Lung (tissue), 17 donors: ENCODE measurements at places on chromosomes 2 and 18. TPM values are rescaled to one million over a fixed set of nuclear protein-coding genes. Genes with fewer than 3 reads are reported as not detected.

The POTEE gene
- total RNA-seq: 0.37 TPM

The MYL12A gene
- total RNA-seq: 403 TPM

The GALNT5 gene
- total RNA-seq: 15.9 TPM

The KCNF1 gene
- 0.83 TPM for total RNA-seq

The CHRND gene
- not detected for total RNA-seq

The ASAP2 gene
- 30.9 TPM for total RNA-seq

The CRYBA2 gene
- total RNA-seq: not detected

GRCh38 chr2:184756885-184757284, 158.6 kb downstream of the ZNF804A start:
- H3K4me3 ChIP-seq: no peak overlapping the region
- H3K27ac ChIP-seq: no peak overlapping the region
- H3K27me3 ChIP-seq: no peaks in the 10 kb centered on the region
- H3K36me3 ChIP-seq: no peaks in the 10 kb centered on the region
- DNase-seq: no peak

- DNase-seq: no peak
- H3K27me3 ChIP-seq: no peaks in the 10 kb centered on the region
These were observed 3.0 kb upstream of the ITSN2 start for GRCh38 chr2:24363301-24363700.

GRCh38 chr2:226439337-226439736, 360.3 kb downstream of the IRS1 start:
- no peak overlapping the region for H3K4me3 ChIP-seq
- no peak overlapping the region for H3K27ac ChIP-seq
- H3K4me1 ChIP-seq: no peaks in the 10 kb centered on the region
- no peak for DNase-seq
- no peaks in the 10 kb centered on the region for H3K36me3 ChIP-seq
- no peaks in the 10 kb centered on the region for H3K27me3 ChIP-seq

DNA sequence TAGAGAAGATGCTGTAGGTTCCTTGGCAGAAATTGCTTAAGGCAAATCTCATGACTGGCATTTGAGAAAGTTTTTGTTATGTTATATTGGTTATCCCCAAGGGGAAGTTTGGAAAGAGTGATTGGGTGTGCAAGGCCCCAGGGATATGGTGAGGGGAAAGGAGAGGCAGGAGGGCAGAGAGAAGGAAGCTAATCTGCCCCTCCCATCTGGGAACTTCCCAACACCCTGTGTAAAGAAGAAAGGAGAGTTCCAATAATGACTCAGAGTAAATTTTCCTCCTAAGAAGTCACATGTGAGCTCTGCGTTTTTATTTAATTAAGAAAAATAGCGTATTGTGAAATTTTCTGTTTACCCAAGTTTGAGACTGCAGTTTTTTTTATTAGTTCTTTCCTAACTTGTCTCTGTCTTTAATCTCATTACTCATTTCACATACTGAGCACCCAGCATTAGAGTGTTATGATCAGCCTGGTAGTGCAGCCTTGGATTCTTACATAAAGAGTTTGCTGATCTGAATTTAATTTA, 3.1 kb upstream of the KYNU start:
- H3K36me3 ChIP-seq: no peaks in the 10 kb centered on the region
- no peaks in the 10 kb centered on the region for H3K4me1 ChIP-seq
- H3K27ac ChIP-seq: no peak overlapping the region
- DNase-seq: peak; percentile 48

DNA sequence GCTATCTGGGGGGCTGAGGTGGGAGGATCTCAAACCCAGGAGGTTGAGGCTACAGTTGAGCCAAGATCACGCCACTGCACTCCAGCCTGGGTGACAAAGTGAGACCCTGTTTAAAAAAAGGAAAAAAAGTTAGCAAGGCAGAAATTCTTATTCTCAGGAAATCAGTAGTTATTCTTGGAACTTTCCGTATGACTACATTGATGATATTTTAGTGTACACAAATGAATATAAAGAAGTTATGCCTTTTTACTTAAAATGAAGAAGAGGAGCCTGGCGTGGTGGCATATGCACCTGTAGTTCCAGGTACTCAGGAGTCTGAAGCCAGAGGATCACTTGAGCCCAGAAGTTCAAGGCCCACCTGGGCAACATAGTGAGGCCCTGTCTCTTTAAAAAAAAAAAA, 7.4 kb downstream of the SPDYA start:
- H3K27ac ChIP-seq: no peak overlapping the region
- H3K4me1 ChIP-seq: no peaks in the 10 kb centered on the region
- H3K27me3 ChIP-seq: no peaks in the 10 kb centered on the region

DNA sequence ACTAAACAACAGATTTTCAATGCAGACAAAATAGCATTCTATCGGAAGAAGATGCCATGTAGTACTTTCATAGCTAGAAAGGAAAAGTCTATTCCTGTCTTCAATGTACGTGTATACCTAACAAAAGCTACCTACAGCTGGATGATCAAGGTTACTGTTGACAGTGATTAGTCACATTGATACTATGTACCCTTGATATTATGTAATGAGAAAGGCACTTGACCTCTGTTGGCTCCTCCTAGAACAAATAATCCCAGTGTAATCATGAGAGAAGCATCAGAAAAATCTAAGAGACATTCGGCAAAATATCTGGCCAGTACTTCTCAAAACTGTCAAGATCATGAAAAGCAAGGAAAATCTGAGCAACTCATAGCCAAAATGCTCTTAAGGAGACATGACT, 44.4 kb upstream of the LRRTM4 start:
- no peaks in the 10 kb centered on the region for H3K36me3 ChIP-seq
- no peak overlapping the region for H3K4me3 ChIP-seq
- DNase-seq: no peak
- H3K4me1 ChIP-seq: no peaks in the 10 kb centered on the region

DNA sequence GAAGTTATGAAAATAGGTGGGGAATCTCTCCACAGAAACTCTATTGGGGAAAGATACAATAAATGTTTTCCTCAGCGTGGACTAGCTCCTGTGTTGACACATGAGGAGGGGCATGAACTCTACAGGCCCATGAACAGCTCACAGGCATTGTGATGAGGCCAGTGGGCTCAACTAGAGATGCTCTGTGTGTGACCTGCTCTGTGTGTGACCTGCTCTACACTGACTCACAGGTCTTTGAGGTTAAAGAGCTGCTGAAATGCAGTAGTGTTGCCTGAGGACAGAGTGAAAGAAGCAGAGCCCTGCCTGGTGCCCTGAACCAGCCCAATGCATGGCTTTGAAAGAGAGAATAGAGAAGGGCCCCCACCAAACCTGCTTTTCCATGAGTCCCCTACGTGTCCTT, 117.6 kb downstream of the MCFD2 start:
- H3K4me1 ChIP-seq: no peaks in the 10 kb centered on the region
- H3K27ac ChIP-seq: no peak overlapping the region
- H3K27me3 ChIP-seq: no peaks in the 10 kb centered on the region

DNA sequence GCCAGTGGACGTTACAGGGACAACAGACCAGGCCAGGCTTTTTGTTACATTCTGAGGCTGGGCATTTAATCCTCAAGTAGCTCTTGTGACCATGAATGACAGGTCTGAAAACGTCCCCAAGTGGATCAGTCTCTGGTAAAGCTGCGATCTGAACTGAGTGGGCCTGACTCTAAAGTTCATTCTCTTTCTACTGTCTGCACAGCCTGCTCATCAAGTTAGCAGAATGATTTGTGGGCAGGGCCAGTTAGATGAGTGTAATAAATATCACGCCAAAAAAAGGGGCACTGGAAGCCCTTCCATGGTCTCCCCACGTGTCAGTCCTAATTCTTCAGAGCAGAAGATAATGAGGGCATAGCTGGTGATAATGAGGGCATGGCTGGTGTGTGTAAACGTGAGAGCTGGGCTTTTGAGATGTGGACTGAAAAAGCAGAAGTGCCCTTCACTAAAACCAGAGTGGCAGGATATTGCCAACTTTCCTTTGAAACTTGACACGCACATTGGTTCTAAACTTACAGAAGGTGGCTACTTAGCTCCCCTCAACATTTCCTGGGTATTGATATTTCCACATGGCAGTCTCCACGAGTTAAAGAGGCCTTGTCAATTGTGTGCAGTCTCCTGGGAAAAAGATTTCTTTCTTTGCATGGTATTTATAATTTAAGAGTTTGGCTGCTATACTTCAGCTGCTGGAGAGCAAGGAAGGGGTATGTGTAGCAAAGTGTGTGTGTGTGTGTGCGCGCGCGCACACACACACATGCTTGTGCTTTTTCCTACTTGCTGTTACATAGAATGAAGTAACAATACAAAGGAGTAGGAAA, 72.7 kb upstream of the LYPD6B start:
- H3K4me1 ChIP-seq: no peaks in the 10 kb centered on the region
- H3K4me3 ChIP-seq: no peak overlapping the region
- H3K27ac ChIP-seq: peak overlapping the region; percentile 24
- H3K27me3 ChIP-seq: no peaks in the 10 kb centered on the region
- no peaks in the 10 kb centered on the region for H3K36me3 ChIP-seq

- no peak for DNase-seq
- no peaks in the 10 kb centered on the region for H3K4me1 ChIP-seq
- no peaks in the 10 kb centered on the region for H3K27me3 ChIP-seq
- H3K27ac ChIP-seq: no peak overlapping the region
- no peaks in the 10 kb centered on the region for H3K36me3 ChIP-seq
These were observed 50.6 kb upstream of the FN1 start for GRCh38 chr2:215486291-215487001.
